Ascending aorta (tissue), 2 donors: ENCODE measurements at places on chromosomes 1 and 21. TPM values are rescaled to one million over a fixed set of nuclear protein-coding genes. Genes with fewer than 3 reads are reported as not detected.
A peak's percentile ranks its signal among the peaks of the same experiment; 100 is the strongest.

DNA sequence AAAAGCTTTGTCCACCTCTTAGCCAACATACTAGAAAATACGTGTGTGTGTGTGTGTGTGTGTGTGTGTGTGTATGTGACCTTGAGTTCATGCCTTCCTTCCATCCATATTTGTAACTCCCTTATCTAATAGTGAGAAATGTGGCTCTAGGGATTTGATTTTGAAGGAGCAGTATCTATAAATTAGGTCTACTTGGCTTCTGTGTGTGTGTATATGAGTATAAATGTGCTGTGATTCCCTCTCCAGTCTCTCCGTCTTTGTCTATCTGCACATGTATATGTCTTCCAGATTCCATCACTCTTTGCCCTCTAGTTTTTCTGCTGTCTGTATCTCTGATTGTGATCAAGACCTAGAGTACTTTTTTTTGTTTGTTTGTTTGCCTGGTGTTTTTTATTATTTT is 11.9 kb upstream of the NBL1 start:
- H3K4me1 ChIP-seq: peaks cover 2% of the 10 kb centered on the region
- no peak for DNase-seq
- no peak overlapping the region for H3K27ac ChIP-seq
- peaks cover 8% of the 10 kb centered on the region for H3K36me3 ChIP-seq
- no peaks in the 10 kb centered on the region for H3K27me3 ChIP-seq

The NMNAT2 gene
- 0.53 TPM for total RNA-seq

GRCh38 chr1:22231995-22232690 is 89.2 kb upstream of the WNT4 start:
- no peak overlapping the region for H3K27ac ChIP-seq
- H3K36me3 ChIP-seq: no peaks in the 10 kb centered on the region
- no peaks in the 10 kb centered on the region for H3K4me1 ChIP-seq
- no peaks in the 10 kb centered on the region for H3K27me3 ChIP-seq
- H3K4me3 ChIP-seq: no peak overlapping the region

- DNase-seq: no peak
- peaks cover 4% of the 10 kb centered on the region for H3K4me1 ChIP-seq
- no peaks in the 10 kb centered on the region for H3K27me3 ChIP-seq
- no peak overlapping the region for H3K4me3 ChIP-seq
- H3K36me3 ChIP-seq: no peaks in the 10 kb centered on the region
Observed at GRCh38 chr1:25792115-25792514, 7.9 kb upstream of the SELENON start.

The IFI44 gene
- 5.9 TPM for total RNA-seq

The OVAAL gene
- not detected for total RNA-seq

The FAM151A gene
- total RNA-seq: not detected

DNA sequence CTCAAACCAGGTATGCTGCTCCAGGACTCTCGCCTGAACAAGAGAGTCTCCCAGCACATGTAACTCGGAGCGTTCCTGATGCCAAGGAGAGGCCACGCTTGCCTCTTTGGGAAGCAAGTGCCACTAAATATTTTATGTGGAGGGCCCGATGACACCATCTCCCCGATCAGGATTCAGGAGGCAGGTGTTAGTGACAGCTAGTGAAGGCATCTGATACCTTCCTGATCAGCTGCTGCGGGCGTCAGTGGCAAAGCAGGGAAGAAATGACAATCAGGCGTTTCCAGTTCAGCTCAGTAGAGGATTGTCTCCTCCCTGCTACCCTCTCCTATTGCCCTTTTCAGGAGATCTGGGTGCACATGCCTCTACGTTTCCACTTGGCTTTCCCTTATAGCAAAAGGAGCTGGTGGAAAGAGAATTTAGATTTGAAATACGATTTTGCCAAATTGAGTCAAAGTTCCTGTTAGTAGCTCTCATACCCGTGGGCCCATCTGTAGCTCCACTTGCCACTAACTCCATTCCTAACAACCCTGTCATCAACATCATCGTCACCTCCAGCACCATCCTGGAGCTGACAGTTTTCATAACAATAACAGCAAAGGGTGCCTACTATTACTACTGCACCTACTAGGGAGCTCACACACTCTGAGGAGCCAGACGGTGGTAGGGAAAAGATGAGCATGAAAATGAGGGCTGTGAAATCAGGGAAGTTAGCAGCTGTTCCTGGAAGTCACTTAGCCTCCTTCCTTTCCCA is 21.6 kb downstream of the PLXNA2 start:
- H3K27ac ChIP-seq: no peak overlapping the region
- no peaks in the 10 kb centered on the region for H3K36me3 ChIP-seq
- peak; percentile 40 for DNase-seq
- peaks cover 24% of the 10 kb centered on the region for H3K4me1 ChIP-seq

The SPATA45 gene
- total RNA-seq: not detected

The FAM72B gene
- total RNA-seq: not detected

GRCh38 chr1:197453376-197454058 is 185.5 kb downstream of the CRB1 start:
- H3K27me3 ChIP-seq: no peaks in the 10 kb centered on the region
- H3K4me3 ChIP-seq: no peak overlapping the region
- H3K4me1 ChIP-seq: no peaks in the 10 kb centered on the region
- H3K27ac ChIP-seq: no peak overlapping the region

The NES gene
- 74.1 TPM for total RNA-seq

GRCh38 chr1:9826616-9827015 is 2.9 kb upstream of the CLSTN1 start:
- DNase-seq: no peak
- H3K27ac ChIP-seq: no peak overlapping the region
- no peaks in the 10 kb centered on the region for H3K36me3 ChIP-seq
- H3K4me3 ChIP-seq: no peak overlapping the region
- peaks cover 8% of the 10 kb centered on the region for H3K4me1 ChIP-seq
- no peaks in the 10 kb centered on the region for H3K27me3 ChIP-seq

DNA sequence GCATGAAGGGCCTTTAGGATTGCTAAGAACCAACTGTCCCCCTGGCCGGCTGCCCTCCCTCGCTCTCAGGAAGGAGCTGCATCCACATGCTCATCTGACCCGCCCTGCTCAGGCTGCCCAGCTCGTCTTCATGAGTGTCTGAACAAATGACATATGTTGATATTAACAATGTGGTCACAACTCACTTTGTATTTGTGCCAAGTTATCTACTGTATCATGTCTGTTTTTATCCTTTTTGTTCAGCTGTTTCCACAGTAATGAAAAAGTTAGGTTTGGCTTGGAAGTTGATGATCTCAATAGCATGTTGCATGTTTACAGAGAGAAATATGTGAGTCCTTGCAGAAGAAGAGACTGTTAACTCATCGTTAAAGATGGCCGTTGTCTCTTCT is 75.1 kb downstream of the PHTF1 start:
- H3K27ac ChIP-seq: peak overlapping the region; percentile 71
- no peak overlapping the region for H3K4me3 ChIP-seq
- H3K36me3 ChIP-seq: no peaks in the 10 kb centered on the region
- H3K4me1 ChIP-seq: peaks cover 13% of the 10 kb centered on the region
- peak; percentile 67 for DNase-seq

The C1QTNF12 gene
- total RNA-seq: not detected

DNA sequence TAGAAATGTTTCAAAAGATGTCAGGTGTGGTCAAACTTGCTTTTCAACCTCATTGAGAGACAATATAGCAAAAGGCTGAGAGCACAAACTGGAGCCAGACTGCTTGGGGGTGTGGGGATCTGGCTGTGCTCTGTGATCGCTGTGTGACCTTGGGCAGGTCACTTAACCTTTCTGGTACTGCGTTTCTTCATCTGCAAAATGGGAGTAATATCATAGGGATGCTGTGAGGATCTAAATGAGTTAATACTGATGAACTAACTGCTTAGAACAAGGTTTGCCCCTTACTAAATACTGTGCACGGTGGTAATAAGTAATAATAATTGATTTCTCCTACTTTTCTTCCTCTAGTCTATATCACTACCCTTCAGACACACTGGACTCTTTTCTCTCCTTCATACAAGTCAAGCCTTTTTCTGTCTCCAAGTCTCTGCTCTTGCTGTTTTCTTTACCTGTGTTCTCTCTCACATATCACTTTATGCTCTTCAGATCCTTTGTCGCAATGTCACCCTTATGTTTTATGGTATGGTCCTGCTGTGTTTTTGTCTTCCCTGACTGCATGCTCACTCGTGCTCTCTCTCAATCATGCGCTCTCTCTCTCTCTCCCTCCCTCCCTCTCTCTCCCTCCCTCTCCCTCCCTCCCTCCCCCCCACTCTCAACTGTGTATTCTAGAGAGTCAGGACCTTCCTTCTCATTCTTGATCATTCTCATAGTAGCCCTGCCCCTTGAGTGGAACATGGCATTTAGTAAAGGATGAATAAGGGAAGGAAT is 3.3 kb downstream of the MGST3 start:
- peak overlapping the region; percentile 91 for H3K27ac ChIP-seq
- H3K36me3 ChIP-seq: peaks cover 5% of the 10 kb centered on the region
- no peak for DNase-seq
- H3K4me1 ChIP-seq: peaks cover 42% of the 10 kb centered on the region

The NPL gene
- total RNA-seq: 2.1 TPM

GRCh38 chr1:205438213-205439158 is 16.6 kb upstream of the LEMD1 start:
- no peaks in the 10 kb centered on the region for H3K36me3 ChIP-seq
- peak; percentile 84 for DNase-seq
- H3K4me1 ChIP-seq: peaks cover 4% of the 10 kb centered on the region
- no peak overlapping the region for H3K4me3 ChIP-seq
- no peak overlapping the region for H3K27ac ChIP-seq

GRCh38 chr1:150972417-150972940 is 2.2 kb downstream of the CERS2 start:
- peak overlapping the region; percentile 79 for H3K4me3 ChIP-seq
- peak overlapping the region; percentile 99 for H3K27ac ChIP-seq
- H3K27me3 ChIP-seq: no peaks in the 10 kb centered on the region
- peaks cover 17% of the 10 kb centered on the region for H3K36me3 ChIP-seq
- no peak for DNase-seq

The TMPRSS15 gene
- not detected for total RNA-seq

GRCh38 chr1:59947047-59947938 is 20.7 kb upstream of the CYP2J2 start:
- H3K4me1 ChIP-seq: no peaks in the 10 kb centered on the region
- no peaks in the 10 kb centered on the region for H3K27me3 ChIP-seq
- no peaks in the 10 kb centered on the region for H3K36me3 ChIP-seq

DNA sequence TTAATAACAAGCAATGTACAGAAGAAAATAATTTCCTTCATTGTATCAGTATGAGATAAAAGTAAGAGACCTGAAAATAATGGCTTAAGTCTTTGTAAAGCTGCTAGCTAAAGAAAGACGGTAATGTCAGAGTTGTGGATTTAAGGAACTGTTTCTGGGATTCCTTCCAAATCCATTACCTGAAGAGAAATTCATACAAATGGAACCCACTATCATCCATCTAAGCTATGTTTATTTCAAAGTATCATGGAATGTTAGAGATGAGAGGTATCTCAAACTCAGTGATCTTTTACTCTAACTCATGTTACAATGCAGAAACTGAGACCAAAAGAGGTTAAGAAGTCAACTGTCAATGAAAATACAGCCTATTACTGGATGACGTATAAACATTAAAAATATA is 197.7 kb downstream of the DENND1B start:
- no peak overlapping the region for H3K4me3 ChIP-seq
- H3K27me3 ChIP-seq: no peaks in the 10 kb centered on the region
- no peaks in the 10 kb centered on the region for H3K4me1 ChIP-seq
- H3K27ac ChIP-seq: no peak overlapping the region

- H3K27me3 ChIP-seq: no peaks in the 10 kb centered on the region
- peaks cover 74% of the 10 kb centered on the region for H3K36me3 ChIP-seq
- DNase-seq: no peak
Observed at GRCh38 chr1:153663211-153663610, 4.7 kb downstream of the SNAPIN start.

The CLCNKA gene
- not detected for total RNA-seq

DNA sequence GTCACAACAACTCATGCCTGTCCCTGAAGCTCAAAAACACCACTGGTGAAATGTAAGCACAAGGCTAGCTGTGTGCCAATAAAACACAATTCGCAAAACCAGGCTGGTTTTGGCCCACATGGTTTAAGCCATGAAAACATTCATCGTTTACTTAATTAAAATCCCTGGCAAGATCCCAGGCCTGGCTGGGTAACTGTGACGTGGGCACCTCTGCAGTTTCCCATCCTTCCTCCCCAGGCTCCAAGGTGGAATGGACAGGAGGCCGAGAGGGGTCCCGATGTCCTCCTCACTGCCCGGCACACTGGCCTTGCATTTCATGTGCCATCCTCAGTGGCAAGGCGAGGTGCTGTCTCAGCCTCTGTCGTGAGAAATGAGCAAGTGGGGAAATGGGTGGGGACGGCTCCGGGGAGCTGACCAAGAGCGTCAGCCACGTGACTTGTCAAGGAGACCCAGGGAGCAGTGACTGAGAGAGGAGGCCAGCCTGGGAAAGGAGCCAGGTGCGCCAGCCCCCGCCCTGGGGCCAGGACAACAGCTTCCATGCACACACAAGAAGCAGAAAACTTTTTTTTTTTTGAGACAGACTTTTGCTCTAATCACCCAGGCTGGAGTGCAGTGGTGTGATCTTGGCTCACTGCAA is 153.1 kb upstream of the RAB4A start:
- no peaks in the 10 kb centered on the region for H3K36me3 ChIP-seq
- peak overlapping the region; percentile 72 for H3K27ac ChIP-seq
- peak; percentile 46 for DNase-seq
- no peaks in the 10 kb centered on the region for H3K27me3 ChIP-seq
- peaks cover 35% of the 10 kb centered on the region for H3K4me1 ChIP-seq

DNA sequence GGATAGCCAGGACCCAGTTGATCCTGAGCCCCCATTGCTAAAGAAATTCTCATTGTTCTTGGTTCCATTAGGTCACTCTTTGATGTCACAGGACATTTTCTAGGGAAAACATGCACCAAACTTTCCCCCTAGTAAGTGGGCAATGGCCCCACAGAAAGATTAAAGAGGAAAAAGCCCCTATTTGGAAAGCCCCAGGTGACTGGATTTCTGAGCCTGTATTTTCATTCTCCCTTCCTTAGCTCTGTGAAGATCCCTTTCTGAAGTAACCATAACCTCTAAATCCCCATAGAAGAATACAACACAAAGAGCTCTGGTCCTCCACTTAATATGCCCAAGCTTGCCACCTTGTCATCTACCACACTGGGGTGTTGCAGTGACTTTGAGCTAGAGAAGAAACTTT is 232.3 kb upstream of the FGGY start:
- H3K27me3 ChIP-seq: no peaks in the 10 kb centered on the region
- no peak for DNase-seq
- no peaks in the 10 kb centered on the region for H3K36me3 ChIP-seq
- H3K27ac ChIP-seq: no peak overlapping the region
- H3K4me3 ChIP-seq: no peak overlapping the region
